Ovary (tissue), 10 donors: ENCODE measurements at places on chromosomes 2 and 18. TPM values are rescaled to one million over a fixed set of nuclear protein-coding genes. Genes with fewer than 3 reads are reported as not detected.

Gene GALNT14
- 0.28 TPM for polyA plus RNA-seq

Gene AQP12A
- polyA plus RNA-seq: not detected

Gene TSPYL6
- 0.05 TPM for polyA plus RNA-seq

Gene EHD3
- polyA plus RNA-seq: 10.6 TPM

Gene ASXL3
- 1.8 TPM for polyA plus RNA-seq

Gene KCNE4
- polyA plus RNA-seq: 7.5 TPM

Gene ALLC
- polyA plus RNA-seq: 1.0 TPM

Gene ELOA2
- polyA plus RNA-seq: not detected

Gene DOCK10
- polyA plus RNA-seq: 15.9 TPM

Gene LRRC30
- polyA plus RNA-seq: not detected

Gene PRKCE
- polyA plus RNA-seq: 3.1 TPM

Gene VWA3B
- 0.82 TPM for polyA plus RNA-seq

Gene PID1
- 24.7 TPM for polyA plus RNA-seq

Gene DPP4
- polyA plus RNA-seq: 46.6 TPM

Gene M1AP
- polyA plus RNA-seq: 0.42 TPM

Gene SP110
- polyA plus RNA-seq: 46.1 TPM

Gene SPATA3
- polyA plus RNA-seq: not detected

Gene CEP192
- polyA plus RNA-seq: 21.5 TPM

Gene DSC2
- 0.77 TPM for polyA plus RNA-seq

GRCh38 chr2:124534028-124534427 is 508.9 kb downstream of the CNTNAP5 start:
- no peak for DNase-seq

DNA sequence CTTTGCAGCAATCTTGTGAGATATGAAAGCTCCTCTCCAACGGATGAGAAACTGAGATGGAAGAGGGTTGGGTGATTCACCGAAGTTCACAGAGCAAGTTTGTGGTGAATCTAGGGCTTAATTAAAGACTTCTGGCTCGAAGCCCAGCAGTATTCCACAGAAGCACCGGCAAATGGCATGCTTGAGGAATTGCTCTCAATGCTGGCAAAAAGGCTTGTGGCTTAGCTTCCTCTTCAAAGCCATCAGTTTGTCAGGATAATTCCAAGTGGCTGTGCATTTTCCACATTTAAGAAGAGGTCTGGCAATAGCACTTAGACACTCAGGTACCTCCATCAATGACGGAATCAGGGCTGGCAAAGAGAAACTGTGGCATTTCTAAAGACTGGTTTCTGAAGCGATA is 98.7 kb upstream of the SLC66A3 start:
- no peak for DNase-seq

- no peak for DNase-seq
These were observed 30.1 kb downstream of the RHOB start for GRCh38 chr2:20476950-20477349.

- DNase-seq: no peak
These were observed 378.6 kb upstream of the CWC22 start for GRCh38 chr2:180385601-180386201.

GRCh38 chr2:229475778-229476177 is 204.7 kb upstream of the PID1 start:
- DNase-seq: no peak

GRCh38 chr18:274313-274712 is 6.5 kb upstream of the THOC1 start:
- DNase-seq: no peak

GRCh38 chr2:142952793-142953494 is 75.5 kb downstream of the KYNU start:
- DNase-seq: no peak

GRCh38 chr2:116250376-116250775 is 1564.1 kb upstream of the DDX18 start:
- no peak for DNase-seq

- DNase-seq: no peak
These were observed 37.3 kb downstream of the COL4A3 start for GRCh38 chr2:227201771-227202170.

DNA sequence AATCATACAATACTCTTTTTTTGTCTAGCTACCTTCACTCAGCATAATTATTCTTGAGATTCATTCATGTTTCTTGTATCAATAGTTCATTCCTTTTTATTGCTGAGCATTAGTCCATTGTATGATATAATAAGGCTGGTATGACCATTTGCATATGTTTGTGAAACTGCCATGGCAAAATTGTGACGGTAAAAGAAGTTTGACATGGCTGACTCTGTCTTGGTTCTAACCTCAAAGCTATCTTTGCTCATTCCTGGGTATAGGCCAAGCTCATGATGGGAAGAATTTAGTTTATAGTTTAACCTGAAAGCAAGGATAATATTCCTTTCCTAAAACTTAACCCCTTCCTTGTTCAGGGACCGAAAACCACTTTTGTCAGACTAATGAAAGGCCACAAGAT is 46.4 kb downstream of the COMMD1 start:
- DNase-seq: no peak

- no peak for DNase-seq
These were observed 91.6 kb downstream of the ITGB1BP1 start for GRCh38 chr2:9331704-9332103.

- DNase-seq: peak; percentile 29
These were observed 81.1 kb upstream of the CD302 start for GRCh38 chr2:159879051-159879604.

- DNase-seq: no peak
These were observed 60.5 kb downstream of the SMCHD1 start for GRCh38 chr18:2715990-2716389.

DNA sequence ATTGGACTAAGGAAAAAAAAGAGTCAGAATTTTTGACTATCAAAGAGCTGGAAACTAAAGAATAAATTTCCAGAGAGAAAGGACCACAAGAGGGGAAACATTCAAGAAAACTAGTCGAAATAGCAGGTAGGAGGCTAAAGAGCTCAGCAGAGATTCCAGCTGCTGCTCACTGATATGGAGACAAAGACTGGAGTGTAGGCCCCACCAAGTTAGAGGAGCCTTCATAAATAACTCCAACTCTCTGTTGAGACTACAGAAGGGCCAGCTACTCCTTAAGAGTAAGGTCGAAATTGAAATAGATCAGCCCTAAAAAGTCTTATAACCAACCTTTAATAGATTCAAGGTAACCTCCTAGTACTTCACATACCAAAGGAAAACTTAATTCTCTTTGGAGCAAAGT is 31.1 kb downstream of the SS18 start:
- DNase-seq: no peak

- DNase-seq: no peak
These were observed 186.9 kb upstream of the PXDN start for GRCh38 chr2:1931003-1931914.

DNA sequence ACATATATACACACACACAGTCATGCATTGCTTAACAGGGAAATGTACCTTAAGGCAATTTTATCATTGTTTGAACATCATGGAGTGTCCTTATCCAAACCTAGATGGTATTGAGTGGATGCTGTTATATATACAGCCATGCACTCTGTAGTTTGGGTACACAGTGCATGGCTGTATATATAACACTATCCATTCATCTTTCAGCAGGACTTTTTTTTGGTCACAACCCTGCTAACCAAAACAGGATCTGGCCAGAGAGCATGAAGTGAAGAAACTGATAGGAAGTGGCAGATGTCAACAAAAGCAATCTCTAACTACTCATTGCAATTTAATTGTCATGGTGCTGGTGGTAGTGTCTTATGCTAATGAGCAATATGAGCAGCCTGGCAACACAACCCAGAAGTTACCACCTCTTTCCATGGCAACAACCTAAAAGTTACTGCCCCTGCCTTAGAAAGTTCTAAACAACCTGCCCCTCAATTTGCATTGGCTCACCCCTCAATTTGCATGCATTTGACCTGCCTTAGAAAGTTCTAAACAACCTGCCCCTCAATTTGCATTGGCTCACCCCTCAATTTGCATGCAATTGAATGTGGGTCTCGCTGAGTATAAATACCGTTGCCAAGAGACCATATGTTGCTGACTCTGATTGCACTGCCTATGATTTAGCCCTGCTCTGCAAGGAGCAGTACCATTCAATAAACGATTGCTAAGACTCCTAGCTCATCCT is 434.9 kb downstream of the DSEL start:
- no peak for DNase-seq

- peak; percentile 23 for DNase-seq
These were observed 149.9 kb downstream of the TGIF1 start for GRCh38 chr18:3599861-3600260.

- DNase-seq: no peak
These were observed 62.3 kb upstream of the C2orf15 start for GRCh38 chr2:99079226-99079625.

- no peak for DNase-seq
These were observed 31.5 kb downstream of the TMEM37 start for GRCh38 chr2:119463136-119463535.

DNA sequence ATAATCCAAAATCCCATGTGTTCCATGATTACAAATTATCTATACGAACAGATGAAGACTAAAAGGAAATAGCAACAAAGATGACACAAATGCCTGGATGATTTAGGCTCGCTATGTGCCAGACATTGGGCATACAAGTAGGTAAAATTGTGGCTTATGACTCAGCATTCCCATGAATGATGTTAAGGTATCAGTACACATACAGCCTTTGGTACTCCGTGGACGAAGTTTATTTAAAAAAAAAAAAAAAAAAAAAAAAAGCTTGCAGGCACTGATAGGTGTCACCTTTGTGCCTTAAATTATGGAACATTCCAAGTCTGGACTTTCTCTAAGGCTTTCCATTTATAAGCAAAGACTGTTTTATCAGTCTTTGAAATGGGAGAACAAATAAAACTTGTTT is 2.7 kb downstream of the CHAC2 start:
- no peak for DNase-seq

DNA sequence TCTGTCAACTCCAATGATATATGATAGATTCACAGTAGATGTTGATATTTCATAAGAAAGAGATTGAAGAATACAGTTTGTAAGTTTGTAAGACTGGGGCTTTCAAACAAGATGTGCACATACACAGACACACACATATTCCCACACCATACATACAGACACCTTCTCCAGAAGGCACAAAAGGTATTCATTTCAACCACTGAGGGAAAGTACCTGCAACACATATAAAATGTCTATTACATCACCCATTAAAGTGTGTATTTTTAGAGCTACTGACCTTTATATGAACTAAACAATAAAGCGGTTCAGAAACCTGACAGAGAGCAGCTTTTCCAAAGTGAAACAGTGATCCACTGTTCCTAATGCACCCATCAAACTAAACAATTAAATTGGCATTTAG is 53.3 kb downstream of the CCDC148 start:
- DNase-seq: no peak

GRCh38 chr2:19989342-19989666 is 601 bp downstream of the WDR35 start:
- no peak for DNase-seq

DNA sequence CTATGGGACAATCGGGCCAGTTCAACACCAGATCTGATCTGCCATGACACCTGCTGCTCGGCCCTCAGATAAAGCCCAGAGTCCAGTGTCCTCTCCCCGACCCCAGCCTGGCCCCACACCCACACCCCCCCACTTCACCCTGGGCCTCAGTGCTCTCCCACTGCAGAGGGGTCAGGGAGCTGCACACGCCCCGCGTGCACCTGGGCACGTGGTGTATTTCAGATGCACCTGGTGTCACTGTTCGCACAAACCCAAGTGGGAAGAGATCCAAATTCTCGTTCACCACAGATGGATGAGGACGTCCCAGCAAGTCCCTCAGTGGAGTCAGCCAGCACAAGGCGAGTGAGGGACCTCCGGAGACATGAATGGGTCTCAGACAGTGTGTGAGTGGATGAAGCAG is 161.3 kb downstream of the RTP5 start:
- no peak for DNase-seq

- no peak for DNase-seq
These were observed 87.4 kb upstream of the GLS start for GRCh38 chr2:190792956-190793888.

DNA sequence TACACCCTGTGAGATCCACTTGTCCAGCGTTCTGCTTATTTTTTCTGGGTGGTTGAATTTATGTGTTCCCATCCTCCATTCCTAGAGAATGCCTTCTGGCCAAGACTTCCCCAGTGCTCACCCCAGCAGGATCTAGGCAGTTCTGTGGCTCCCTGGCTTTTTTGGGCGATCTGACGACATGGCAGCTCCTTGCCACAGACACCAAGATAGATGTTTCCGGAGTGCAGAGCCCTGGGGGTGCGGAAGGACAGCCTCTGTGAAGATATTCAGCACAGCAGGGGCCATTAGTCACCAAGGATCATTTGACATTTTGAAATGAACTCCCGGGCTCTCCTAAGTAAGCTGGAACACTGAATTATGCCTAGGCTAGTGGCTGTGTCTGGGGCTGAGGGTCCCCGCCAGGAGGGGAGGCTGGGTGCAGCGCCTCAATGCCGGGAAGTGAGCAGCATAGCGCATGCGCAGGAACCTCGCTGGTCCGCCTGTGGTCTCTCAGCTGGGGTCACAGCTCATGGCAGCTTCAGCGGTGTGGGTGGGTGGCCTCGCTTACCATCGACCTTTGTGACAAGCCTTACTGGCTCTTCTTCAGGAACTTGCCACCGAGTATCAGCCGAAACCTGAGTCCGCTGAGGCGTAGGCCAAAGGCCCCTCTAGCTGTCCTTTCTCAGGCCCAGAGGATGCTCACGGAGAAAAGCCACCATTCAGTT is 60.3 kb downstream of the MEX3C start:
- DNase-seq: no peak

- no peak for DNase-seq
These were observed 21.9 kb downstream of the INO80D start for GRCh38 chr2:206064077-206064476.

GRCh38 chr18:62506495-62507143 is 16.2 kb upstream of the ZCCHC2 start:
- no peak for DNase-seq

DNA sequence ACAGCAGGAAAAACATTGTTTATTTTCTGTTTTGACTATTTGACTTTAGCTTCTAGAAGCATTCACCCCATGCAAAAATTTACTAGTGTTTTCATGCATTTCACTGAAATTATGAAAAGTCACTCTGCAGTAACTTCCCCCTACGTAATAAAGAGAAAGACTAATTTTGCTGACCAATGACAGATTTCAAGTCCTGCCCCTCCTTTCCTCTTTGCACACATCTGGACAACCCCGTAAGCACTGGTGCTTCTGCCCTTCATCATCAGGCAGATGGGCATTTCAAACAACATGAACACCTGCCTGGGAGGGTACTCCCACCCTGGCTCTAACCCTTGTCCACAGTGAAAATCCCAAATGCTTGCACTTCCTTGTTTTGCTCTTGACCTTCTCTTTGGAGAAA is 815.0 kb upstream of the ID2 start:
- DNase-seq: no peak

- no peak for DNase-seq
These were observed 268.2 kb downstream of the RPIA start for GRCh38 chr2:88959480-88960204.

DNA sequence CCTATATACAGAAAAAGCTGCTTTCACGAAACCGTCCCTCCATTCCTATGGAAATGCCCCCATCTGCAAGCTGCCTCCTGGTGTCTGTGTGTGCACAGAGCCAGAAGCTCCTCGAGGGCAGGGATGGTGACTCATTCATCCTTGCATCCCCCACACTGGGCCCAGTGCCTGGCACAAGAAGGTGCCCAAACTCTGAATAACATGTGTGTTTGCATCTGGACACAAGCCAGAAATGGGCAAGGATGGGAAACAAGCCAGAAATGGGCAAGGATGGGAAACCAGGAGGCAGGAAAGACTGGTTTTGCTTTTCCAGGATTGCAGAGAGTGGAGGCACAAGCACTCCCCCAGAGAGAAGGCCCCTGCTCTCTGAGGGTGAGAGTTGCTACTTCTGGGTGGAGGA is 313.9 kb downstream of the CELF4 start:
- no peak for DNase-seq
